ENCODE measurements at places on chromosomes 11 and 22.
A peak's percentile ranks its signal among the peaks of the same experiment; 100 is the strongest.

- DNase-seq, result no peak
Measured at GRCh38 chr22:22666307-22667091, 22.1 kb downstream of the GGTLC2 start.

- peak; percentile 63 for DNase-seq
Measured at GRCh38 chr22:20741634-20742581, 32.0 kb upstream of the SERPIND1 start.

DNA sequence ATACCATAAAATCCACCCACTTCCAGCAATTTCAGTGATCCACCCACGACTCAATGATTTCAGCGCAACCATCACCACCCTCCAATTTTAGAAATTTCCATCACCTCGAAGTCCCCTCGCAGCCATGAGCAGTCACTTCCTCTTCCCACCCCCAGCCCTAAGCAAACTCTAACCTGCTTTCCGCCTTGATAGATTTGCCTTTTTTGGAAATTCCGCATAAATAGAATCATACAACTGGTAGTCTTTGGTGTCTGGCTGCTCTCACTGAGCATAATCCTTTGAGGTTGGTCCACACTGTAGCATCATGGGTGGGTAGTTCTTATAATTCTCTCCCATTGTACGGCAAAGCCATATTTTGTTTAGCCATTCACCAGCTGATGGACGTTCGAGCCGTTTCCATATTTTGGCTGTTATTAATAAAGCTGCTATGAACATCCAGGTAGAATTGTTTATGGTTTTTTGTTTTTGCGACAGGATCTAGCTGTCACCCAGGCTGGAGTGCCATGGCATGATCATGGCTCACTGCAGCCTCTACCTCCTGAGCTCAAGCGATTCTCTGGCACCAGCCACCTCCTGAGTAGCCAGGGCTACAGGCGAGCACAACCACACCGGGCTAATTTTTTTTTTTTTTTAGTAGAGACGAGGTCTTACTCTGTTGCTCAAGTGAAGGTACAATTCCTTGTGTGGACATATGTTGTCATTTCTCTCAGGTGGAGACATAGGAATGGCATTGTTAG is 16.0 kb downstream of the PIM3 start:
- DNase-seq, result no peak

DNA sequence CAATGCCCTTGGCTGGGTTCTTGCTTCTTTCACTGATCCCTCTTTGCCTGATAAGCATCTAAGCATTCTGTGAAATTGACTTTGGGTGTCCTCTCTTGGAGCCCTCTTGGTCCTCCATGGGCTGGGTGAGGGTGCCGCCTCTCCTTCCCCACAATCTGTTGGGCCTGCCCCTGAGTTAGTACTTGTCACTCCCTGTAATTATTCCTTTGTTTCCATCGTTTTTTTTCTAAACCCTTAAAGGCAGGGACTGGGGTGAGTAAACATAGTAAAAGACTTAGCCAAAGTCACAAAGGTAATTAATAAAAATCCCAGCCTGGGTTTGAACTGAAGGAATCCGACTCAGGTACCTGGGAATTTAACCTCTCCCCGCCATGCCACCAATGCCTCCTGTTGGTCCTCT is 188.1 kb downstream of the MYO18B start:
- no peak for DNase-seq

DNA sequence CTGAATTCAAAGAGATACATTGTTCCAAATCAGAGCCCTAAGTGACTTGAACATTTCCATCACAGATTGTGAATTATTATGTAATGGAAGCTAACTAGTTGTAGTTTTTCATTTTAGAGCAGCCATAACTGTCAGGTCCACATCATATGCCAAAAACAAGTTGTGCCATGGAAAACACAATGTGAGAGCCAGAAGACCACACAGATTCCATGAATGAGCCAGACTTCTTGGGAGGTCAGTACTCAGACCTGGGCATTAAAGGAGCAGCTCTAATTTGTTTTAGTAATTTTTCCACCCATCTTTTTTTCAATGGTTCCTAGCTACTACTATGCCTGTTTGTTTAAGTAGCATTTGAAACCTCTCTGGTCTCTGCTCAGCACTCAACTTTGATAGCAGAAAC is 279.4 kb downstream of the FAT3 start:
- no peak for DNase-seq

DNA sequence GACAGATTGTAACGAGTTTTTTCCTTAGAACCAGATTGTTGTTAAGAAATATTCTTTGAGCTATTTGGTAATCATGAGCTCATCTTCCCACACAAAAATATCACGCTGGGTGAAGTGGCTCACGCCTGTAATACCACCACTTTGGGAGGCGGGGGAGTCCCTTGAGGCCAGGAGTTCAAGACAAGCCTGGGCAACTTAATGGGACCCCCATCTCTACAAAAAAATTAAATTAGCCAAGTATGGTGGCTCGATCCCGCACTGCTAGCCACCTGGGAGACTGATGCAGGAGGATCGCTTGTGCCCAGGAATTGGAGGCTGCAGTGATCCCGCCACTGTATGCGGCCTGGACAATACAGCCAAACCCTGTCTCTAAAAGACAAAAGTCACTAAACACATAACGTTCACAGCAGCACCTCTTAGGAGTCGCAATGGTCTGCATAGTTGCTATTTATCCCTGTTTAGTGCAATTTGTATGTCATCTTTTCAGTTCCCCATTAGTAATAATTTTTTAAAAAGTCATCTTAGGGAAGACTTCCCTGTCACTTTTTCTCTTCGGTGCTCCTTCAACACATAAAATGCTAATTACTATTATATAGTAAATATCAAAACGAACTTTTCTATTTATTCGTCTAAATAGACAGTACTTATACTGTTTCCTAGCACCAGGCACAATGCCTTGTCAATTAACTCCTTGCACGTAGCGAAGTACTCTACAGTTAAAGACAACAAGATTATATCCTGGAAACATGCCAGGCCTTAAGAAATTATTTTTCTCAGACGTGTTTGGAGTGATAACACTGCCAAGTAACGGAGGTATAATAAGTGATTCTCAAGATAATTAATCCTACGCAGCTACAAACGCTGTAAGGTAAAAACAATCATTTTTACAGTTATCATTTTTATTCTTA is 1.1 kb downstream of the ST13 start:
- DNase-seq, result no peak

DNA sequence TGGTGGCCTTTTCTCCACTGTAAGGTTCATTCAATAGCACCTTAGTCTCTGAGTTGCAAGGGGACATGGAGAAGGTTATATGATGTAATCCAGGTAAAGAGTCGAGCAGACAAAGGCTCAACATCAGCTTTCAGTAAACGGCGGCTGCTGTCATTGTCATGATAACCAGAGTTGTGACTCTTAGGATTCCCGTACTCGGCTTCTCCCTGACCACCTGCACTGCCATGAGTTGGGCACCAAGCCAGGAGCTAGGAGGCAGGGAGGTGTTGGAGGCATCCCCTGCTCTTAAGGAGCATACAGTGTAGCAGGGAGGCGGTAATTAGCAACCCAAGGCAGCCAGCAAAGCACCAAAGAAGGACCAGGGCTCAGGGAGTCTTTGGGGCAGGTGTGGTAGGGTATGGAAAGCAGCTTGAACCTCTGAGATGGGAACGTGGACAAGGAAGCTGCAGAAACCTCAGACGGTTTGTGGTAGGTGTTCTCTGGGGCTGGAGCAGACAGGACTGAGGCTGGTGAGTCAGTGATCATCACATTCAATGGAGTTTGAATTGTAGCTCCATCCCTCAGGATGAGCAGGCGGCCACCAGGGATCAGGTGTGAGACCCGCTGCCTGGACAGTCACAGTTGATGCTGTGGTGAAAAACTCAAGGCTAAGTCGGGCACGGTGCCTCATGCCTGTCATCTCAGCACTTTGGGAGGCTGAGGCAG is 31.7 kb downstream of the LIF start:
- no peak for DNase-seq

GRCh38 chr22:50524676-50525103 is 708 bp downstream of the SCO2 start:
- no peak for DNase-seq

DNA sequence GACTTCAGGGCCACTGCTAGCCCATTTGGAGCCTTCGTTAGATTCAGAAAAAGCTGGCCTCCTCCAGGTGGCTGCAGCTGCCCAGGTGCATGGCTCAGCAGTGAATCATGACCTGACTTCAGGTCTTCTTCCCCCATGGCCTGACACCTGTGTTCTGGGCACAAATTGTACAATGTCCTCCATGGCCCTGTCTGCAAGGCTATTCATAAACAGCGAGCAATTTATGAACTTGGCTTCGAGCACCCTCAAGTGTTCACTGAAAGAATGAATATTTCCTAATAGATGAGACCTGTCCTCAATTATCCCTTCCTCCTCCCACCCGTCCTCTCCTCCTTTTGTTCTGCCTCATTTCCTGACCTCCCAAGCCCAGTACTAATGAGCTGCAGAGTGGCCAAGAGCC is 12.2 kb upstream of the VPS37C start:
- no peak for DNase-seq

DNA sequence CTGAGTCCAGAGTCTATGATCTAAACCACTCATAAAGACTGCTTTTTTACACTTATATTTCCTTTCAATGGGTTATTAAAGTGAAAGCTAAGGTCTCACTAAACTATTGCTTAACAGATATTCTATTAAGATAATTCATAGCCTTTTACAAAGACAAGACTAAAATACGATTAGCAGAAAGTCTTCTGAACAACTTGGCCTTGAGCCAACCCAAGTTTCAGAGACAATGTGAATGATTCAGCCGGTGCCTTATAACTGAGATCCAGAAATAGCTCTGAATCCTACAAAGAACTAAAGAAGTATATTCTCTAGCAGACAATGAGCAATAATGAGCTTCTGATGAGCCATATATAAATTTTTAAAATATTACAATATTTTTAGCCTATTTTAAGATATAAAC is 41.5 kb upstream of the CARD18 start:
- no peak for DNase-seq

All from D721Med (cell line).